ENCODE measurements at places on chromosomes 3 and 15.

- no peak for DNase-seq
Observed at GRCh38 chr3:164533275-164533674, 545.0 kb downstream of the SI start.

- DNase-seq: no peak
Observed at GRCh38 chr3:76405196-76405595, 619.8 kb upstream of the ZNF717 start.

DNA sequence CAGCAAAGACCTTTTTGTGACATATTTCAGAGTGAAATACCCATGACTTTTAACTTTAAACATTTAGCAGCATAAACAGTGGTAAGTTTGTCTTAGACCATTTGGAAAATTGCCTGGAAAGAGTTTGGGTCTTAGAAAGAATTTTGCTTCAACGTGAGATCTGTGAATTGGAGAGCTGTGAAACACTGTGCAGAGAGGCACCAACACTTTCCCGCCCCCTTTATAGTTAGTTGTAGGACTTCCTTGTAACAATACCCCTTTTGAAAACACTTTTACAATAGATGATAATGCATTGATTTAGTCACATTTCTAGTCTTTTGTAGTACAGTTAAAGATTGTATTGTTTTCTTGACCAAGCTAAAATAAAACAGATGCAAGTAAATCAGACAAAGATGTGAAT, 43.5 kb upstream of the MBNL1 start:
- no peak for DNase-seq

- DNase-seq: no peak
Observed at GRCh38 chr3:178001670-178002101, 534.5 kb upstream of the KCNMB2 start.

DNA sequence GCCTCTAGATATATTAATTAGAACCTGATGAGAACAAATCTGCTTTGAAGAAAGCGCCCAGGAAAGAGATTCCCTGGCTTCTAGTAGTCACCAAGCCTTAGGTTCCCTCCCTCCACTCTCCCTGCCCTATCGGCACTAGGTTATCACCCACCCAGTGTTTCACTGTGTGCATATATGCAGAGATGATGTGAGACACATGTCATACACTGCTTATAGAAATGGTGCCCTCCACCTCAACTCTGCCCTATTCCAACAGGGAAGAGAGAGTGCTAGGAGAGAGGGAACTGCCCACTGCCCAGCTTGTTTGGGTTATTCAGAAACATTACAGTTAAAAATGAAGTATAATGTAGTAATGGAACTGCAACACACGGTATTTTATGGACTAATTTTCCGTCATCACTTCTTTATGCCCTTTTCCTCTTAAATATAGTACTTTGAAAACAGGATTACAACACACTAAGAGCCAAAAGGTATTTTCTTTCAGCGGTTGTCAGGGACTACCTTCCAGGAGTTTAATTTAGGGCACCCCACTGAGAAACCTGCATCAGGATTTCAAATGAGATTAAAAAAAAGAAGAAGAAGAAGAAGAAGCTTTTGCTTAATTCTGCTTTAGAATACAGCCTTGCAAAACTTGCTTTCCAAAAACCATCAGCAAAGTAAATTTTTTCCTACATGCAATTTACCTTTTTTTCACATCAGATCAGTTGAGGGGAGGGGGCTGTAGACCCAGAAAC, 55.3 kb downstream of the MEIS2 start:
- no peak for DNase-seq

GRCh38 chr15:71440489-71441110, 325.3 kb downstream of the THSD4 start:
- peak; percentile 31 for DNase-seq

DNA sequence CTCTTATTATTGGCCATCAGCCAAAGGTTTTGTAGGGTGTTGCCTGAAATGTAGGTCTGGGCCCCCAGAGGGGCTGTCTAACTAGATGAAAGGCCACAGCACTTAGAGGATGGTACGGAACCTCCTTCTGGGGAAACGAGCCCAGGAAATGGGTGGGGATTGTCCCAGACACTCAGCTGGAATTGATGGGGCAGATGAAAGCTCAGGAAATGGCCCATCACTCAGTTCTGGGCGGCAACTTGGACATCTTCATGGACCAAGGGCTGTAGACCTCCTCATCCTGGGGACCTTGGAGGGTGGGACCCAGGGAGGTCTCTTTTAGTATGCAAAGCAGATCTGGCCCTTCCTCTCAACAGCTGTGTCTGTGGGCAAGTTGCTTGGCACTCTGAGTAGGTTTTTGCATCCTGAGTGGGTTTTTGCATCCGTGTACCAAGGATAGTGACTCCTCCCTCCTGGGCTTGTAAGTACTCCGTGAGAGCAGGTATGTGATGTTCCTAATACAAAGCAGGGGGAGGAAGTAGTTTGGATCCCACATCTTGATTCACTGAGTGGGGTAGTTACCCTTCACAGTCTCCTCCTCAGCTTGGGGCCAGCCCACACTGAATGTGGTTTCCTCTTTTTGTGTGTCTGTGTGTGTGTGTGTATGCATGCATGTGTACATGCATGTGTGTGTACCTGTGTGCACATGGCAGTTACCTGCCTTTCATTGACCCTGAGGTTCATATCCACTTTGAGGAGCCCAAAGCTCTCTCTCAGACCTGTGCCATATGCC, 292.0 kb downstream of the RPLP1 start:
- no peak for DNase-seq

DNA sequence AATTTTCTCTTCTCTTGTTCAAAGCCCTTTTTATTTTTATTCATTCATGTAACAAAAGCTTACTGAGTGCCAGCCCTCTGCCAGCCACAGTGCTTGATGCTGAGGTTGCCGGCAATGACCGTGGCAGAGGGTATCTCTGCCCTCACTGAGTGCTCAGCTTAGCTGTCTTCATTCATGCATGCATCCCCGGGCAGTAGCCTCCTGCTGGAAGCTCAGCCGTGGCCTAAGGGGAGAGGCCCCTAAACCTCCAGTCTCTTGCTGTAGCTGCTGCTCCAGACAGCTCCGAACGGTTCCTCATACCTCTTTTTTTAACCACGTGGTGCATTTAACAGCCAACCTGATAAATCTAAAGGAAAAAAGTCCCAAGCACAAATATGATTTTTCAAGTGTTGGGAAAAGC, 34.6 kb upstream of the CCDC66 start:
- DNase-seq: no peak

- no peak for DNase-seq
Observed at GRCh38 chr3:14290631-14291385, 111.6 kb upstream of the SLC6A6 start.

DNA sequence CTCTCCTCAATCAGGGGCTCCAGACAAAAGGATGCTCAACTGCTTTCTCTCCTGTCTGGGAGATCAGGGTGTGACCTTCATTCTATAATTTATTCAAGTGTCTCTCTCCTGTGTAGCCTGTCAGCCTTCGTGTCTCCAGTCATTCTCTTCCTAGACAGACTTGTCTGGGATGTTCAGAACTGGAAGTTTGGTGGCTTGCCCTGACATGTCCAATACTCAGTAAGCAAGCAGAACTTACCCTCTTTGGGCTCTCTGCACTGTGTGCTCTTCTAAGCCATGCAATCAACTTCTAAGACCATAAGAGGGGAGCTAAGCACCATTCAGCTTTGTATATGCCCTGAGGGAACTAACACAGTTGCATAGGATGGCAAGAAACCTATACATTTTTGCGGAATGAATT, 14.1 kb downstream of the ACKR2 start:
- DNase-seq: no peak

- DNase-seq: no peak
Observed at GRCh38 chr3:53998980-53999379, 107.3 kb upstream of the SELENOK start.

DNA sequence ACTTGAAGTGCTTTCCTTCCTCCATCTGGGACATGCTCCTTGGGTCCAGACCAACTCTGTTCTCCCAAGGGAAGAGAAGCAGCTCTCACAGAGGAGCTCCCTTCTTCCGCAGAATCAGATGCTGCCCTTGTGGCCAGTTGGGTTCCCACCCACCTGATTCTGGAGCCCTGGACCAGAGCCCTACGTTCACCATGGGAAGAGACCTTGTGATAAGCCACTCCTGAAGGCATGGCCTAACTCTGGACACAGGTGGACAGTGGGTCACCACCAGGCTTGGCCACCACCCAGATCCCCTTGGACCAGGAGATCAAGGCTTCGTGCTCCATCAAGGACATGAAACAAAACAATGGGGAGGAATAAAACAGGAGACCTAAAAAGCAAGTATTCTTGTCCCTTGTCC, 172.2 kb downstream of the RPLP1 start:
- no peak for DNase-seq

- no peak for DNase-seq
Observed at GRCh38 chr3:154149286-154149685, 28.1 kb downstream of the ARHGEF26 start.

- DNase-seq: no peak
Observed at GRCh38 chr15:35477312-35478262, 68.4 kb downstream of the DPH6 start.

GRCh38 chr3:170680593-170680992, 94.7 kb upstream of the SLC7A14 start:
- no peak for DNase-seq

GRCh38 chr3:44762170-44762677, 630 bp downstream of the KIF15 start:
- DNase-seq: no peak

DNA sequence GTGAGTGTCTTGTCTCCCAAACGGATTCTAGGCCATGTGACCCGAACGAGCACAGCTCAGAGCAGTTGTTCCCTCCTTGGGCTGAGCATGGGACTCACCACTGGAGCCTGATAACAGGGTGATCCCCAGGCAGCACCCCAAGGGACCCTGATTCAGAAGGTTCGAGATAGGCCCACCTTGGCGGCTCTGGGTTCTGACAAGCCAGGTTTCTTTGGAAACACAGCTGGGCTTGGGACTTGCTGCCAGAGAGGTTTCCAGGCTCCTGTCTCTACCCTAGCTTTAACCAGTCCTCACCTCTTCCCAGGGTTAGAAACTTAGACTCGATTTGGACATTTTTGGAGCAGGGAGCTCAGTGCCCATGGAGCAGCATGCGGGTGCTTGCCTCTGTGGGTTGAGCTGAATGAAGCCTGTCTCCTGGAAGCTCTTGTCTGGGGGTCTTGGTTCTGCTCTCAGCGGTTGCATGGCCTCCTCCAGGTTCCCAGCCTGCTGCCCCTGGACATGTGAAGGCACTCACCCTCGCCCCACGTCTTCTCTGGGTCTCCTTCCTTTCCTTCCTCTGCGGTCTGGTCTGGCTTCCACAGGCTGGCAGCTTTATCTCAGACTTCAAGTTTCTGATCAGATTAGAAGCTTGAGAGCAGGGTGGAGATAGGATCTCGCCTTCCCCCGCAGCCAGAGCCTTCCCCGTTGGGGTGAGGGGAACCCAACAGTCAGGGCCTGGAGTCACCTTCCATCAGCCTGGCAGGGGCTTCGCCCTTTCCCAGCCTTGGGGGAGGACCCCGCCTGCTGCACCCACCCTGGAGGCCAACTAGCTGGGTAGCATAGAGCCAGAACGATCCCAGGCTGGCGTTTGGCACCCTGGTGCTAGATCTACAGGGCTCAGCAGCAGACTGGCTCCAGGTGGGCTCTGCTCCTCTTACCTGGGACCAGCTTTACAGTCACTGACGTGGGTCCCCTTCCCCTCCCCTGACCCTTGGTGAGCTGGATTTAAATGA, 21.0 kb downstream of the PAQR5 start:
- DNase-seq: no peak

- no peak for DNase-seq
Observed at GRCh38 chr3:45491344-45491743, 103.0 kb downstream of the LARS2 start.
